ENCODE measurements at places on chromosomes 7 and 10. TPM values are rescaled to one million over a fixed set of nuclear protein-coding genes. Genes with fewer than 3 reads are reported as not detected.

SORBS1 gene
- total RNA-seq: 0.47 TPM

VENTX gene
- not detected for total RNA-seq

AHCYL2 gene
- total RNA-seq: 7.3 TPM

GRM3 gene
- total RNA-seq: not detected

FOXI2 gene
- not detected for total RNA-seq

SFTPA1 gene
- not detected for total RNA-seq

PDZD7 gene
- total RNA-seq: 0.50 TPM

PLAU gene
- 1.1 TPM for total RNA-seq

DPY19L1 gene
- 20.3 TPM for total RNA-seq

ADAM22 gene
- total RNA-seq: 3.1 TPM

NMT2 gene
- 36.5 TPM for total RNA-seq

TEX36 gene
- total RNA-seq: not detected

EGR2 gene
- total RNA-seq: 1.3 TPM

CTAGE4 gene
- 0.47 TPM for total RNA-seq

PODXL gene
- 1.5 TPM for total RNA-seq

HABP2 gene
- total RNA-seq: not detected

MYH16 gene
- not detected for total RNA-seq

TAF3 gene
- total RNA-seq: 14.6 TPM

C10orf71 gene
- not detected for total RNA-seq

KLHDC10 gene
- 18.1 TPM for total RNA-seq

PDGFA gene
- total RNA-seq: 0.50 TPM

TMEM184A gene
- not detected for total RNA-seq

SFMBT2 gene
- 63.1 TPM for total RNA-seq

ADIRF gene
- total RNA-seq: not detected

PVRIG gene
- 64.8 TPM for total RNA-seq

TMEM140 gene
- 12.7 TPM for total RNA-seq

MSS51 gene
- 2.9 TPM for total RNA-seq

PLA2G12B gene
- total RNA-seq: not detected

SCIN gene
- total RNA-seq: 0.39 TPM

AMZ1 gene
- total RNA-seq: not detected

ATXN7L1 gene
- total RNA-seq: 3.5 TPM

LRIT1 gene
- not detected for total RNA-seq

C10orf105 gene
- 0.73 TPM for total RNA-seq

GIMAP2 gene
- total RNA-seq: 82.9 TPM

VIPR2 gene
- not detected for total RNA-seq

RNF32 gene
- total RNA-seq: 2.2 TPM

SCD gene
- 240 TPM for total RNA-seq
